ENCODE measurements at places on chromosomes 12 and 14.
A peak's percentile ranks its signal among the peaks of the same experiment; 100 is the strongest.

- DNase-seq, result no peak
These were observed 5.0 kb upstream of the KLC1 start for GRCh38 chr14:103623883-103624482.

DNA sequence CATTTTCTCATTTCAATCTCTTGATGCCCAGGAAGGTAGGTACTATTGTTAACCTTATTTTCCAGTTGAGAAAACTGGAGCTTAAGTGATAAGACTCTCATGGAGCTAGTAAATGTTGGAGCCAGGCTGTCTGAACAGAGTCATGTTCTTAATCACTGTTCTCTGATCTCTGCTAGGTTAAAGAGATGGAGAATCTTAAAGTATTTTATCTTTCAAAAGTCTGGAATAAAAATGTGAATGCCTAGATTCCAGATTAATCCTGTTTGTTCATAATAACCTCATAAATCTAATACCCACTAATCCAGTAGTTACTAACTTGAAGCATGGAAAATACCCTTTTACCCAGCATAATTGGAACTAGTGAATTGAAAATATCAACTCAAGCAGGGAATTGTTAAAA lies 341.0 kb upstream of the RGS6 start:
- no peak for DNase-seq

- DNase-seq, result no peak
These were observed 93.9 kb downstream of the DYRK2 start for GRCh38 chr12:67742461-67742860.

GRCh38 chr14:103801459-103801858 lies 45.9 kb downstream of the PPP1R13B start:
- DNase-seq, result no peak

DNA sequence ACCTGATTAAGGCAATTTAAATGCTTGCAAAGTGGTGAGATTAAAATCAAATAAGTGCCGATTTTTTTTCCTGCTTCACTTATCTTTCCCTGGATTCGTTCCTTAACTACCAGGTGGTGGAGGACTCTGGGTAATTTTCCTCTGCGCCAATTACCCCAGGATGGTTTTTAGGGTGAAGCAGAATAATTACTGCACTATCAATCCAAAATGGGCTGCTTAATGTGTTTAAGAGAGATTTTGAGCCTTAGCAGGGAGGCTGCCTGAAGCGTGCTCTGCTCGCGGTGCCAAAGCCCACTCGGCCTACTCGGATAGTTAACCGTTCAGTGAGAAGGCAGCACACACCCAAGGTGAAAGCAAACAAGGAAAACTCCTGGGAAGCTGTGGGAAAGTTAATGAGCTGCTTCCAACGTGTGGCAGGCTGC lies 274.9 kb upstream of the LMO3 start:
- DNase-seq, result no peak

GRCh38 chr12:10562306-10562933 lies 51.0 kb downstream of the MAGOHB start:
- no peak for DNase-seq

- no peak for DNase-seq
These were observed 96.0 kb upstream of the NEDD1 start for GRCh38 chr12:96811083-96811482.

DNA sequence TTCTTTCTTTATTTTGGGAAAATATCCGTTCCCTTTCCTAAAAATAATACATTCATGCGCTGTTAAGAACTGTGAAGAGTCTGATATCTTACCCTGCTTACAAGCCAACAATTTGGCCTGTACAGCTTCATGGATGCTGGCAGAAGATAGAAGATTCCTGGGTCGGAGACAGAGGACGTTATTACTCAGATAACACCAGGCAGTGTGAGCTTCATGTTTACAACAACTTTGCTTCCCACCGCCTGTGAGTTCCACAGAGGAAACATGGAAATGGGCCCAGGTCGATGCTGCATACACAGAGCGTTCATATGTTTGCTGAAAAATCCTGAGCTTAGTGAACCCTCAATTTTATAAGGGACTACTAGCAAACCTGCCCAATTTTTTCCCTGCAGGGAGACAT lies 705.6 kb upstream of the SEL1L start:
- no peak for DNase-seq

- no peak for DNase-seq
These were observed 41.1 kb downstream of the ERH start for GRCh38 chr14:69356903-69357543.

GRCh38 chr12:91555436-91556415 lies 373.1 kb upstream of the DCN start:
- DNase-seq, result no peak

- DNase-seq, result no peak
These were observed 100.3 kb upstream of the PLEKHG7 start for GRCh38 chr12:92602476-92602875.

- DNase-seq, result no peak
These were observed 19.0 kb downstream of the ACTN1 start for GRCh38 chr14:68960123-68960522.

GRCh38 chr12:55445357-55445756 lies 1.5 kb downstream of the OR6C2 start:
- DNase-seq, result no peak

DNA sequence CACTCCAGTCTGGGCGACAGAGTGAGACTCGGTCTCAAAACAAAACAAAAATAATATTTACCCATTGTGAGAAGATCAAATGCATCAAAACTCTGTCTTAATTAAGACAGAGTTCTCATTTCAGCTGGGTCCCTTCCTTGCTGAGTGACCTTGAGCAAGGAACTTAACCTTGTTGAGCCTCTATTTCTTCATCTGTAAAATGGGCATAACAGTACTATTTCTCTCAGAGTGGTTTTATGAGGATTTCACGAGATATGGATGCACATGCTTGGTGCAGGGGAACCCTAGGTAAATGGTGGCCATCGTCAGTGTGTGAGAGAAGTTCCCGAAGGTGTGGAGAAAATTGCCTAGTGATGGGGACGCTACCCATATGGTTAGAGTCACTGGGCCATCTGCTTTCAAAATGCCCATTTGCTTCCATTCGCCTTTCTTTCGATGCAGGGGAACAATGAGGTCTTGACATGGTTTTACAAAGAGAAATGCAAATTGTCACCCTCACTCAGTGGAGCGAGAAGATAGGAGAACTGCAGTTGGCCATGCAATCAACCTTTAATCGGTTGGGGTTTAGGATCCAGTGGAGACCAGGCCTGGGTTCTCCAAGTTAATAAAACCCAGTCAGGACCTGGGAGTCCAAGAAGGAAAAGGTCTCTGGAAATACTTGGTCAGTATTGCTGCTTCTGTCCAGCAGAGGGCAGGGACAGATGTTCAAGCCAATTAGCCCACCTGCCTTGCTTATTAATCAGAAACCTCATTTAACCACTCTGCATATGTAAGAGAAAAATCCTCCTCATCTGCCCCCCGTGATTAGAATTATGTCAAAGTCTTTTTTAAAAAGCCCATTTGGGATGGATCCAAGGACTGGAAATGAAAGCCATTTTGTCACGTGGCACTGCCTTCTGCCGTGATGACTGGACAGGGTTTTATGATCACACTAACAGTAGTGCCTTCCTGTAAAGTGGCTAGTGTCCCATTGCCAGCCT lies 37.2 kb downstream of the CFAP251 start:
- no peak for DNase-seq

DNA sequence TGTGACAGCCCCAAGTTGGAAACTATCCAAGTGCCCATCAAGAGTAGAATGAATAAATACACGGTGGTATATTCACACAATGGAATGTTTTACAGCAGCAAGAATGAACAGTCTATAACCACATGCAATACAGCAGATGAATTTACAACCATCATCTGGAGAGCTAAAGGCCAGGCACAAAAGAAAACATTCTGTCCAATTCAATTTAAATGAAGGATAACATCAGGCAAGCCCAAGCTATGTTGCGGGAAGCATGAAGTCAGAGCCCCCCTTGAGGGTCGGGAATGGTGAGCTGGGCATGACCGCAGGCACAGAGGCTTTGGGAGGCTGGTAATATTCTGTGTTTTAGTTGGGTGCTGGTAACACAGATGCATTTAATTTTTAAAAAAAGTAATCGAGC lies 76.0 kb downstream of the SYNE3 start:
- DNase-seq, result no peak

- DNase-seq, result peak; percentile 72
These were observed 6.3 kb upstream of the CTDSP2 start for GRCh38 chr12:57852620-57853500.

- DNase-seq, result no peak
These were observed 182.6 kb downstream of the PHLDA1 start for GRCh38 chr12:75848961-75849360.

- peak; percentile 91 for DNase-seq
These were observed at the start of gene TCHP for GRCh38 chr12:109899783-109900751. Gene TCHP (plus strand): TSS chr12:109900274. CDS start chr12:109903027, 2,753 bp downstream.

DNA sequence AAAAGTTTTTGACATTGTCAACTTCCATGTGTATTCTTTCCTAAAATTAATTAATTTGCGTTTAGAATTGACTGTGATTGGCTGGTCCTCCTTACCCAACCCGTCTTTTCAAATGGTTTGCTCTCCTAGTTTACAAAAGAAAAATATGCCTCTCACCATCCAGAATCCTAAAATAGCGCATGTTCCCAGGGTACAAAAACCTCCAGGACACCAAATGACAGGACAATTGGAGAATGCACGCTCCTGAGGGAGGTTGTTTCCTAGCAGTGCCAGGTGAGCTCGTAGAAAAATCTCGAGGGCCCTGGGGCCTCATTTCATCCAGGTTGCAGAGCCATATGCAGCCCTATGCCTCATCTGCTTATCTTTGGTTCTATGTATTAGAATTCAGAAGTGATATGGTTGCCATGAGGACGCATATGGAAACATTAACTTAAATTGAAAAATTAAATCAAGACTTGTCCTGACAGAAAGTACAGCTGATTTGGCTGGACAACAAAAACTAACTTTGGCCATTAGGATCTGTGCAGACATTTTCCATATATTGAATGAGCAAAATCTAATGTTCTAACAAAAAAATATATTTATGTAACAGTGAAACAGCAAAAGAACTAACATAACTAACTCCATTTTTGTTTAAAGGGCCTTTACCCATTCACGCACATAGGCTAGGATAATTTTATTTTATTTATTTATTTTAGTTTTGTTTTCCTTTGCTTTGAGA lies 28.2 kb upstream of the EGLN3 start:
- no peak for DNase-seq

GRCh38 chr12:123906711-123907420 lies 65.8 kb downstream of the CCDC92 start:
- DNase-seq, result no peak

DNA sequence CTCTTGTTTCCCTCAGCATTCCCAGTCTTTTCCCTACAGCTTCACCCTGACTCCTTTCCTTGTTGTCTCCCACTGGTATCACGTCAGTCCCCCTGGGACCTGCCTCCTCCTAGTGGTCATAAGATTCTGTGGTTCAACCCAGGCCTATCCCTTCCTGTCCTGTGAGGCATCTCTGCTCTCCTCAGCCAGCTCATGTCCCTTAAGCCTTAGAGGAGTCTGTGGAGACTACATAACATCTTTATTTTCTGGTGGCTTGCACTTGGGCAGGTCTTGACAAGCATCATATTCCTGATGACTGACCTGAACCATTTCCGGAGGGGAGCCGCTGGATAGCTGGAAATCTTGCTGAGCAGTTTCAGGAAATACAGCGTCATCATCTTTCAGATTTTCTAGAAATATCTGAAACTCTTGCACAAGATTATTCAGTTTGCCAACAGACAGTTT lies 688 bp downstream of the C12orf71 start:
- no peak for DNase-seq

DNA sequence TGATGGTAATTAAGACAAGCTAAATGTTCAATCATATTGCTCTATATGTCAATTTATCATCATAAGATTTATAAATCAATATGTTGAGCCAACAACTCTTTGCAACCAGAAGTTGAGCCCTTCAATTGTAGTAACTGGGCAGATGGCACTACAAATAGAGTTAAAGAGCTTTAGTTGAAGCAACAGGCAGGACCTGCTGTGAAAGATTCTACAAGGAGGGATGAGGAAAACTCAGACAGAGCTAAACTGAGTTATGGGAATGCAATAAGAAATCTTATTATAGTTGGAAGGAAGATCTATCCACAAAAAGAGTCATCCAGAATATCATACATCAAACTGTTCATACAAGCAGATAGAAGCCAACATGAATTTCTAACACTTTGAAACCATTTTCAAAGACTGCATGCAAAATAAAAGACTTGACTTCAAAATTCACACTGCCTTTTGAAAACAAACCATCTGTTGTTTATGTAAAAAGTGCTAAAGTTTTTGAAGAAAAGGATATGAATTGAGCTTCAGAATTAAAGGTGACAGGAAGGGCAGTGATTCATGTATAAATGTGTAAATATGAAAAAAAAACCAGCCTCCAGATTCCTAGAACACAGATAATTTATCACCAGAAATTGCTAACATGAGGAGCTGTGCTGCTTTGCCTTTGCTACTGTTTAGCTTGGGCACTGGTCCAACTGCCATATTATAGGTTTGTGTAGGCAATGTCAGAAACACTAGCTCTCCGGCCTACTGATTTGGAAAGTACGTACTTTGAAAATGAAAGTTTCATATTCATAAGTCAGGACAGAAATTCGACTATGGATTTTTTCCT lies 133.2 kb downstream of the SLC35F4 start:
- DNase-seq, result no peak

DNA sequence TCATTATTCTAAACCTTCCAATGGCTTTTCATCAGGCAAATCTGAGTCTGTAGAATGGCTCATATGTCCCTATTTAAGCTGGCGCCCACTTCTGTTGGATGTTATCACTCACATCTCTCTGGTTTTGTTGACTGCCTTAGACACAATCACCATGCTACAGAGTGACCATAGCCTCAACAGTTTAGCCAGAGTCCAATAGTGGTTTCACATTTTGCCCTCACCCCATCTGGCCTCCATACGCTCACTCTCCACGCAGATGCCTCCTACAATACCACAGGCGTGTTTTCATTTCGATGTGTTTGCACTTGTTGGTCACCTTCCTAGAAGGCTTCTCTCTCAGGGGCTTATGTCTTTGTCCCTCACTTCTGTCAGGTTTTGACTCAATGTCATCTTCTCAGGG lies 3.4 kb downstream of the KLRB1 start:
- DNase-seq, result no peak

- no peak for DNase-seq
These were observed 123.5 kb downstream of the MED13L start for GRCh38 chr12:116153983-116154382.

GRCh38 chr12:130280231-130280630 lies 57.5 kb upstream of the PIWIL1 start:
- no peak for DNase-seq

- DNase-seq, result no peak
These were observed 174.6 kb downstream of the SRGAP1 start for GRCh38 chr12:64019101-64019500.

GRCh38 chr12:11836282-11837151 lies 187.0 kb downstream of the ETV6 start:
- DNase-seq, result no peak

DNA sequence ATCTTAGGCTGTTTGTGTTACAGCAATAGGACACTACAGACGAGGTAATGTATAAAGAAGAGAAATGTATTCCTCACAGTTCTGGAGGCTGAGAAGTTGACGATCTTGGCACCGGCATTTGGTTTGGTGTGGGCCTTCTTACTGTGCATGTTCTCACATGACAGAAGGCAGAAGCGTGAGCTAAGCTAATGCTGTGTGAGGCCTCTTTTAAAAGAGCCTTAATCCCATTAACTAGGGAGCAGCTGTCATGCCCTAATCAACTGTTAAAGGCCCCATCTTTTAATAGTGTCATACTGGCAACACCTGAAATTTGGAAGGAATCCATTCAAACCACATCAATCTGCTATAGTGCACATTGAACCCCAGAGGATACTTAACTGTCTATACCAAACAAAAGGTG lies 992.9 kb downstream of the GALC start:
- no peak for DNase-seq

Measured in sciatic nerve (tissue), 2 donors.